ENCODE measurements at places on chromosomes 7 and 10.
A peak's percentile ranks its signal among the peaks of the same experiment; 100 is the strongest.

- no peak for DNase-seq
These were observed 14.8 kb downstream of the MYL10 start for GRCh38 chr7:101614098-101614938.

DNA sequence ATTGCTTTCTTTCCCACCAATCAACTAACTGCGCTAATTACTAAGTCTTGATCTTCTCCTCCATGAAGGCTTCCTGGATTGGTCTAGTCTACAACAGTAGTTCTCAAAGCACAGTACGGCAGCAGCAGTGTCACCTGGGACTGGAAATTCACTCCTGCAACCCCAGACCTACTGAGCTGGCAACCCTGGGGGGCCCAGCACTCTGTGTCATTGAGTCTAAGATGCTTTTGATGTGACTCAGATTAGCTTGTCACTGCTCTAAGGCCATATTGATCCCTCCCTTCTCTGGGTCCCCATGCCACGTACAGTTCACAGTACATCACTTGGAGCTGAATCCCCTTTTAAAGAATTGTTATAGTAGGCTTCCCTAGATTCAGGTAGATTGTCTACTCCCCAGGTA, 65.7 kb upstream of the KMT2C start:
- DNase-seq, result no peak

GRCh38 chr10:60992636-60993035, 48.7 kb upstream of the RHOBTB1 start:
- no peak for DNase-seq

DNA sequence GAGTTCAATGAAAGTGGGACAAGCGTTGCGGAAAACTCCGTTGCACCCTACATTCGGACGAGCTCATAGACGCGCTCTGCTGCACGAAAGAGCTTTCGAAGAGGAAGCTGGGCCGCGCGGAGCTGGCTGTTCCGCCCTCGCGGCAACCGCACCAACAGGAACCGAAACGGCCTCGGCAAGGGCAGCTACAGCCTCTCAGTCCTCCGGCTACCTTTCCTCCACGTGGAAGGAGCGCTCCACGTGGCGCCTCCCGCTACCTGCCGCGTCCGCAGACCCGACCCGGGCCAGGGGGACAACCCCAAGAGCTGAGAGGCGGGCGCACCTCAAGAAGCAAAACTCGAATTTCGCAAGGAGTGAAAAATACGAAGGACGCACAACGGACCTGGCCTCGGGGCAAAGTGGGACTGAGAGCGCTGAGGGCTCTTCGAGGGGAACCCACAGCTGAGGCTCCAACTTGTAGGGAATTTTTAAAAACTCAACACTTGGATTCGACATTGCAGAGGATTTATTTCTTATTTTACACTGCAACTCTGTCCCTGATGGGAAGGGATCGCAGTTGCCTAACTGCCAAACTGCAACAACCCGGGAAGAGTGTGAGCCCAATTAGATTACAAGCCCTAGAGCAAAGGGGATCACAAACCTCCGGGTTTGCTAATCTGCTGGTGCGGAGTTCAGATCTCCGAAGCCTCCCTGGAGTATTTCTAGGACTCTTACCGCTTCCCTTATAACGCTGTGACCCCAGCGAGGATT, 1.4 kb downstream of the HPSE2 start:
- DNase-seq, result no peak

GRCh38 chr7:89623018-89623672, 531.1 kb upstream of the STEAP1 start:
- peak; percentile 50 for DNase-seq

GRCh38 chr10:32171204-32171603, 115.0 kb upstream of the KIF5B start:
- no peak for DNase-seq

- DNase-seq, result no peak
These were observed 2.2 kb downstream of the C10orf67 start for GRCh38 chr10:23342213-23342884.

DNA sequence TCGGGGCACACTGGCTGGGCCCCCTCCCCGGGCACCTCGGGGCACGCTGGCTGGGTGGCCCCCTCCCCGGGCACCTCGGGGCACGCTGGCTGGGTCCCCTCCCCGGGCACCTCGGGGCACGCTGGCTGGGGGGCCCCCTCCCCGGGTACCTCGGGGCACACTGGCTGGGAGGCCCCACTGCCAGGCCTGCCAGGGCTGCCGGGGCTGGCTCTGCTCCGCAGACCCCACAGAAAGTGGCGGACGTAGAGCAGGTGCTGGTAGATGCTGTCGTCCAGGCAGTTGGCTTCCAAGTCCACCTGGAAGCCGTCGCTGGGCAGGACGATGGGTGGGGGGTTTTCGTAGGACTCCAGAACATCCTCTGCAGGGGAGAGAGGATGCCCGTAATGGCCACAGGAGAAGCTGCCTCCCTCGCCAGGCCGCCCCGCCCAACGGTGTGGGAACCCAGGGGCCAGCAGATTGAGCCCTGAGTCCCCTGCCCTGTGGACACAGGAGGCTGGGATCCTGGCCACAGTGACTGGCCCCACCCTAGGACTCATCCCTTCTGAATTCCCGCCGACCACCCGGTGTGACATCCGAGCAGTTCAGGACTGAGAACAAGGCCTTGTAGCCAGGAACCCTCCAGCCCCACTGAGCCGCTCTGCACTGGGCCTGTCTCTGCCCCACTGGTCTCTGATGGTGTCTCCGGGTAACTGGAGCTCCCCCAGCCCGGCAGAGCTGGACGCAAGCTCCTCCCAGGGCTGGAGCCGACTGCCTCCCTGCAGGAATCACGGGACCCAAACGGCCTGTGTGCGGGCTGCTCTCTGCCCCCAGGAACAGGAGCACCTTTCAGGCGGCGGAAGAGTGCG, 28.2 kb downstream of the AP5Z1 start:
- DNase-seq, result no peak

DNA sequence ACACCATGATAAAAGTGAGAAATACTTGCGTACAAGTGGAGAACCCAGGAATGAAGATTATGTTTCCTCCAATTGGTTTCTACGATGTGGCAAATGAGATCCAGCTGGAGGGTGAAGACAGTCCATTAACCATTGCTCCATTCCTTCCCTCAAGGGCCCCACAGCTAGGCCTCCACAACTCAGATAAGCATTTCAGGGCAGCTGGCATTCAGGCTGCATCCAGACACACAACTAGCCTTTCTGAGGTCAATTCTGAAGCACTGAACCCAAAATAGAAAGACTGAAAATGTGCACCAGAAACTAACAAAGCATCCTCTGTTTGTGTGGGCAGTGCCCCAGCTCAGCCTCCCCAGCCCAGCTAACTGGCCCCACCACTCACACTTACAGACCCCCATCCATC, 94.8 kb downstream of the GSAP start:
- no peak for DNase-seq

DNA sequence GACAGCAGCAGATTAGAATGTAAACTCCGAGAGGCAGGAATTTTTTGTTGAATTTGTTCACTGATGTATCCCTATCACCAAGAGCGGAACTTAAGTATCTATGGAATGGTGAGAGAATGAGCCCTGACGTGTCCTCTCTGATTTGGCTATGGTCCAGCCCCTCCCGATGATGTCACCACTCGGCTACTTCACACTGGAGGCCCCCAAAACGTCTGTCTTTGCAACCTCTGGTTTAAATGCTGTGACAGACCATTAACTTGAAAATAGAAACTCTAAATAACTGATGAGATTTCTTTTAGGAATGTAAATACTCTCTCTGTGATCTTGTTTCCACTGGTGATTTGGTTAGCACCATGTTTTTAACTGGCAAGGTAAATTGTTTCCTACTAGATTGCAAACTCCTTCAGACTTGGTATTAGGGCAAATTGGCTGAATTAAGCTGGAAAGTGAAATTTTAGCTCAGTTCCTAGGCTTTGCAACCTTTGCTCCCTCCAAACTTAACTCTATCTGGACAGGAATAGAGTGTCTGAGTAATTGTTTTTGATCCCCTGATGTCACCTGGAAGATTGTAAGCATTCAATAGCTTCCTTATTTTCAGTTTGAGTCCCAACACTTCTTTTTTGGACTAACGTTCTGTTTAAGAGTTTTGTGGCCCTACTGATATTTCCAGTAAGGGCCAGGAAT, 19.1 kb downstream of the SLC16A12 start:
- no peak for DNase-seq

DNA sequence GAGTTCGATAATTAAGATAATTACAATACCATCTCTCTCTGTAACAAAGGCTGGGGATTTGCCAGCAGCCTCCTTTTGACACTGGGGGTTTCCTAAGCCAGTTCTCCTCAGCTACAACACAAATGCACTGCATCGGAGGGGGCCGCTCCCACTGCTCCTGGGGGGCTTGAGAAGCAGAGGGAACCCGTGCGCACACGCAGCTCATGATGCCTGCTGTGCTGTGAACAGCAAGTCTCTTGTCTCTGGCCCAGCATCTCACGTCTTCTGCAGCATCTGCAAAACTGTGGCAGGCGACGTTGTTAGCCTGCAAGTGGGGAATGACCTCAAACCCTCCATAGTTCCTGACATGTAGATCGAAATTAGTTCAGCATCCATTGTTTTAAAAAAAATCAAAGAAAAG, 5.5 kb downstream of the VIPR2 start:
- DNase-seq, result no peak

GRCh38 chr7:16421333-16422102, at the start of gene CRPPA:
Gene CRPPA, minus strand, starts transcription at chr7:16421538. Its CDS starts 216 bp downstream, at chr7:16421322.
- no peak for DNase-seq

GRCh38 chr7:22219739-22220493, 137.0 kb downstream of the RAPGEF5 start:
- no peak for DNase-seq

- DNase-seq, result no peak
These were observed 275.3 kb downstream of the DNAJB6 start for GRCh38 chr7:157612009-157612663.
